ENCODE measurements at places on chromosomes 6 and 20.

- no peak for DNase-seq
These were observed 12.3 kb upstream of the RAET1L start for GRCh38 chr6:150037526-150038201.

DNA sequence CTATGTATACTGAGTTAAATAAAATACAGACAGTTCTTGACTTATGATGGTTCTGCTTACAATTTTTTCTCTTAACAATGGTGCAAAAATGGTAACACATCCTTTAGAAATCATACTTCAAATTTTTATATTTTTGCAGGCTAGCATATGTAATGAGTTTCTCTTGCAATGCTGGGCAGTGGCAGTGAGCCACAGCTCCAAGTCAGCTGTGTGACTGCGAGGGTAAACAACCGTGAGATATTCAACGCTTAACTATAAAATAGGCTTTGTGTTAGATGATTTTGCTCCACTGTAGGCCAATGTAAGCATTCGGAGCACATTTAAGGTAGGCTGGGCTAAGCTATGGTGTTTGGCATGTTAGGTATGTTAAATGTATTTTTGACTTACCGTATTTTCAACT is 136.1 kb downstream of the PLCB4 start:
- DNase-seq = no peak

DNA sequence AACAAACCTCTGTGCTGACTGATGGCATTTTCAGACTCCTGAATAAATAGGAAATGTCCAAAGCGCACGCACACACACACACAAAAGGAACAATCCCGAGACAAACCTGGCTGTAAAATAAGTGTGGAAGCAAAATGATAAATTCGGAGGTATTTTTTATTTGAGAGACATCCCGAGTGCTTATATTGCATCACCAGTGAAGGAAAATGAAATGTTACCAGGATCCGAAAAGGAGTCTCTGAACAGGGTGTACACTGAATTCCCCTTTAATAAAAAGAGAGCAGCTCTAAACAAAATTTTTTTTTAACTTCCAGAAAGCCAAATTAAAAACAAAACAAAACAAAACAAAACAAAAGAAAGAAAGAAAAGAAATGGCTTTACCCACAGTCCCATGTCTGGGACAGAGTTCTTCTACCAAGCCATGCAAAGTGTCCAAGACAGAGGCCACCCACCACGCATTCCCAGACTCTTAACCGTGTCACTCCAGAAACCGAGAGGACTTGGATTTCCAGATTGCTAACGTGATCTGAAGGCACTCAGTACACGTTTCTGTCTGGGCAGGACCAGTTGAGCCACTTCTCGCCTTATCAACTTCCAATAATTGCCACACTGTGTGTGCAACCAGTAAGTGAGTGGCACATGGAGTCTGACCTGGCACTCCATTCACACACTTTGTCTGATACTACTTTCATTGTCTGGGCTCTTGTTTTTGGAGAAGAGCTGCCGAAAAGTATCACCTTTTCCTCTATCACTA is 817 bp downstream of the ME1 start:
- no peak for DNase-seq

DNA sequence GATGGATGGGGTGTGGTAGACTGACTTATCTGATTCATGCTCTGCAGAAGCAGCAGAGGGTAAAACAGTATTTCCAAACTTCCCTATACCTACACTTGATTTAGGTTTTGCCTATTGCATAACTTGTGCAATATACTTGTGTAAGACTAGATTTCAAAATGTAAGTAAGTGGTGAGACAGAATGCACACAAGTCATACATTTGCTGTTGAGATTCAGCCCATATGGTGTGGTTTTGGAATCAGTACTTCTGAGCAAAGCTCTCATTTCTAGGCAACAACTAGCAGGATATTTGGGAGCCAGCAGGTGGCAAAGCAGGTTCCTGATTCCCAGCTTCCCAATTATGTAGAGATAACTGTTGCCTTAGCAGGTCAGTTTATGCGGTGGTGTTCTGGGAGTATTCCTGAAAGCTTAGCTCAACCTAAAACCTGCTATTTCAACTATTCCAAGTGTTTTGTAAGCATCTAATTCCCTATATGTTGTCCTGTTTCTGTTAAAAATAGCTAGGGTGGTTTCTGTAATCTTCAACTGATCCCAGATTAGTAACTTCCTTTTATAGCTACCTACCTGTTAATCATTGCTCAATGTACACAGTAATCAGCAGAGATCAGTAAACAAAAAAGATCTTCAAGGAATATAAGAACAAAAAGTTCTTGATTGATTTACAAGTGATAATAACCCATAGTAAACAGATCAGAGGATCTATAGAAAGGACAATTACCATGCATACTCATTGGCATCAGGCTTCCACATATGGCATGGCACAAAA is 8.5 kb upstream of the FABP7 start:
- DNase-seq = no peak

DNA sequence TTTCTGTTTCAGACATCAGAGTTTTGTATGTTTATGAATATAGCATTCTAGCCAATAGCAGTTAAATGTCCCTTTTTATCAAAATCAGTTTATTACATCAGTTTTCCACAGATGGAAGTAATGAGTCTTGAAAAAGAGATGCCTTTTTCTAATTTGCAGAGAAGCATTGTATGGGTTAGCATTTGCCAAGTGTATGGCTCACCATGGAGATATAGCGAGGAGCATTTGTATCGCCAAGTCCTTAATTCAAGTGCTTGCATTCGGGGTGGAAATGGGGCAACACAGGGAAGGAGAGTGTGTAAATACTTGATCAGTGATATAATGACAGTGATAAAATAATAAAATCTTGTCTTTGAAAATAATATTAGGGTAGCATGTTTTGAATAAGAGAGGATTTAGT is 42.9 kb downstream of the TXLNB start:
- no peak for DNase-seq

DNA sequence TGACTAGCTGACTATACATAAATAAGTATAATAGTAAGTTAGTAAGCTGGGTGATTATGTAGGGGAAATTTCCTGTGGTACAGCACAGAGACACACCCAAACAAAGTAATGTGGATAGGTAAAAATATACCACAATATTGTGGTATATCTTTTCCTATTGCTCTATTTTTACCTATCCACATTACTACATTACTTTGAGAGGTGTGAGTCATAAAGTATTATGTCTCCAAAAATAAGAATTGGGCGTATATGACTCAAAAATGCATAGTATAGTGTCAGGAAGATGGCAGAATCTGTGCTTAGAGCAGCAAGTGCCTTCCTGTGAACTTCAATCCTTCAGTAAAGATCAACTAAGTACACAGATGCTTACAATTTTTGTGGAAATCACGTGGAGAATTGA is 2.7 kb upstream of the SIRPG start:
- DNase-seq = no peak

Measured in stimulated activated CD4-positive, alpha-beta T cell treated with anti-CD3 and anti-CD28 coated beads, Interleukin-12 subunit alpha, Interleukin-12 subunit beta, amount 100 ng/mL, for 24 hours (primary cell).